MG63 (cell line): ENCODE measurements at places on chromosomes 16 and 17.

GRCh38 chr17:76079956-76080767 lies 1.2 kb downstream of the ZACN start:
- no peak for DNase-seq

GRCh38 chr17:633641-634101 lies 81.0 kb downstream of the VPS53 start:
- no peak for DNase-seq

GRCh38 chr16:49698931-49699840 lies 156.7 kb downstream of the ZNF423 start:
- peak; percentile 23 for DNase-seq

- peak; percentile 48 for DNase-seq
Measured at GRCh38 chr16:66928702-66929388, 3.5 kb upstream of the RRAD start.

- no peak for DNase-seq
Measured at GRCh38 chr17:73566905-73567782, 77.1 kb downstream of the SDK2 start.

DNA sequence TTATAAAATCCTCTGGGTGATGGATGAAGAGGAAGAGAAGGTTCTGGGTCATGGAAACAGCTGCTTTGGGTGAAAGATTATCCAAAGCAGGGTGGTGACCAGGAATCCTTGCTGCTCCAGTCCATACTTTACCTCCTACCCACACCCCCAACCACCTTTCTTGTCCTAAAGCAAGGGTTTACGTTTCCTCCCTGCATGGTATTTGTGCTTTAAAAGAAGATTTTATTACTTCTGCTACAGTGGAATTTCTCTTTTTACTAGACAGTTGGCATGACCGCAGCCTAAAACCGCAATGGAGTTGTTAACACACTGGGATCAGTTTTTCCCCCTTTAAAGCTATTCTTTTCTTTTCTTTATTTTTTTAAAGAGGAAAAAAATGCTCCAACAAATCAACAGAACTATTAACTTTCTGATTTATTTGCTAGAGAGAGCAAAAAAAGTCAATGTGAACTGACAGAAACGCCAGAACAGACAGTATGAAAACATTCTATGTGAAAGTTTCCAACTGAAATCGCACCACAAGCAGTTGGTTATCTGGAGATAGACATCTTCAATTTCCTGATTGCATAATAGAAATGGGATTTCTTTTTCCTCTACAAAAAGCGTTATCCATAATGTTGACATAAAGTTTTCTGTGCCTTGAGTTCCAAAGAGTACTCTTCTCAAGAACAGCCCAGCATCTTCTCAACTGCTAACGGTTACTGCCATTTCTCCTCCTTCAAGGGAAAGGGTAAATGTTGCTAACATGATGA lies 236.0 kb downstream of the IRX3 start:
- no peak for DNase-seq

GRCh38 chr17:81402530-81402941 lies 7.3 kb downstream of the BAHCC1 start:
- peak; percentile 57 for DNase-seq

DNA sequence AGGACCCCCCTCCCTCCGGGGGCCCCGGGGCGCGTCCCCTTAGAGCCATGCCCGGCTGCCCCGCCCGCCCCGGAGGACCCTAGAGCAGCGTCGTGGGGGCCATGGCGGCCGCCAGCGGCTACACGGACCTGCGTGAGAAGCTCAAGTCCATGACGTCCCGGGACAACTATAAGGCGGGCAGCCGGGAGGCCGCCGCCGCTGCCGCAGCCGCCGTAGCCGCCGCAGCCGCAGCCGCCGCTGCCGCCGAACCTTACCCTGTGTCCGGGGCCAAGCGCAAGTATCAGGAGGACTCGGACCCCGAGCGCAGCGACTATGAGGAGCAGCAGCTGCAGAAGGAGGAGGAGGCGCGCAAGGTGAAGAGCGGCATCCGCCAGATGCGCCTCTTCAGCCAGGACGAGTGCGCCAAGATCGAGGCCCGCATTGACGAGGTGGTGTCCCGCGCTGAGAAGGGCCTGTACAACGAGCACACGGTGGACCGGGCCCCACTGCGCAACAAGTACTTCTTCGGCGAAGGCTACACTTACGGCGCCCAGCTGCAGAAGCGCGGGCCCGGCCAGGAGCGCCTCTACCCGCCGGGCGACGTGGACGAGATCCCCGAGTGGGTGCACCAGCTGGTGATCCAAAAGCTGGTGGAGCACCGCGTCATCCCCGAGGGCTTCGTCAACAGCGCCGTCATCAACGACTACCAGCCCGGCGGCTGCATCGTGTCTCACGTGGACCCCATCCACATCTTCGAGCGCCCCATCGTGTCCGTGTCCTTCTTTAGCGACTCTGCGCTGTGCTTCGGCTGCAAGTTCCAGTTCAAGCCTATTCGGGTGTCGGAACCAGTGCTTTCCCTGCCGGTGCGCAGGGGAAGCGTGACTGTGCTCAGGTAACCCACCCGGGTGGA lies 759 bp downstream of the ALKBH5 start:
- peak; percentile 15 for DNase-seq

- peak; percentile 99 for DNase-seq
Measured at GRCh38 chr16:54446639-54447038, 160.1 kb upstream of the IRX3 start.

DNA sequence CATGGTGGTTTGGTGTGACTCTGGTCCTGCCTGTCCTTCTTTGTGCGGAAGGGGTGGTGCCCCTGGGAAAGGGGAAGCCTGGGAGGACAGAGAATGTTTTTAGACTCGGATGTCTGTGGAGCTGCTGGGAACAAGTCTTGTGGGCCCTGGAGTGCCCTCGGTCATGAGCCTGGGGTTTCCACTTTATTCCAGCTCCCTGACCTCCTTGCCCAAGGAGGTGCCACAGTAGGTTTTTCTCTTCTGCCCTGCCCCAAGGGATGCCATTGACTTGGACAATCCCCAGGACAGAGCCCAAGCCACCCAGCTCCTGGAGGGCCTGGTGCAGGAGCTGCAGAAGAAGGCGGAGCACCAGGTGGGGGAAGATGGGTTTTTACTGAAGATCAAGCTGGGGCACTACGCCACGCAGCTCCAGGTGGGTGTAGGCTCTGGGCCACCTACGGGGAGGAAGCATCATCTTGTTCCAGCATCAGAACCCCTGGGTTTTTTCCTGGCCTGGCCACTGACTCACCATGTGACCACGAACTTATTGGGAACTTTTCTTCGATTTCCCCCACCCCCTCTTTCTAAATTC lies 1.4 kb downstream of the STAT5A start:
- DNase-seq = no peak

DNA sequence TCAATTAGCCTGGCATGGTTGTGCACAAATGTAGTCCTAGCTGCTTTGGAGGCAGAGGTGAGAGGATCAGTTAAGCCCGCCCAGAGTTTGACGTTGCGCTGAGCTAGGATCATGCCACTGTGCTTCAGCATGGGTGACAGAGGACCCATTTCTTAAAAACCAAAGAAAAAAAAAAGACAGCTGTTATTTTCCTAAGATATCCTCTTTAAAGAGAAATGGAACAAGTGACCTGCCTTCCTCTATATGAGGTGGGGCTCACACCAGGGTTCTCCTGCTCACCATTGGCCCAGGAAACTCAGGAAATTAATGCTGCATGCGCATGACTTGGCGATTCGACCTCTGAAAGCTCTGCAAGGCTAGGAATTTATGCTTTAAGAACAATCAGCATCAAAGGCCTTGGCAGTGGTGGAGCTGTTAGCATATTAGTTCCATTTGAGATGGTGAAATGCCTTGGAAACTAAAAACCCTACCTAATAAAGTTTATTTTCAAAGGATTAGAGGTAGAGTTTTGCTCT lies 108.3 kb downstream of the RBFOX1 start:
- no peak for DNase-seq

DNA sequence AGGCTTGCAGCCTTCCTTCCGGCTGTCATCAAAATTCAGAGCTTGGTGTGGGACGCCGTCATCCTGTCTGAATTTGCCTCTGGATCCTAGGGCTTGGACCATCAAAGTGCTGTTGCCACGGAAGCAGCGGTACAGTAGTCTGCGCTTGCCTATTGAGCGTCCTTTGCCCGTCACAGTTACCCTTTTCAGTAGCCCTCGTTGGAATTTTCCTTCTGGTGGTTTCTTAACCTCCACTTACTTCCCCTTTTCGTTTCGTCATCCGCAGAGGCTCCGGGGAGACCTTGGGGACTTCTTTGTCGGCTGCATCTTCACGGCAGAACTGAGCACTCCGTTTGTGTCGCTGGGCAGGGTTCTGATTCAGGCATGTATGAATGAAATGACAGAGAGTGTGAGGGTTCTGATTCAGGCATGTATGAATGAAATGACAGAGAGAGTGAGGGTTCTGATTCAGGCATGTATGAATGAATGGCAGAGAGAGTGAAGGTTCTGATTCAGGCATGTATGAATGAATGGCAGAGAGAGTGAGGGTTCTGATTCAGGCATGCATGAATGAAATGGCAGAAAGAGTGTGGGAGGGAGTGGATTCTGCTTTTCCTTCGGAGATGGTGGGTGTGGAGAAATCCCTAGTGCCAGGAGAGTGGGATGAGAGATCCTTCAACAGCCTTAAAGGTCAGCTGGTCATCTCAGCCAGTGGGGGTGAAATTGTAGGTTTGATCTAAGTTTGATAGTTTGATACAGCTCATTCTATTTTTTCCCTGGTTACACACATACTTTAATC lies 8.0 kb downstream of the TLCD3A start:
- DNase-seq = no peak

- DNase-seq = no peak
Measured at GRCh38 chr17:6936370-6937028, 59.4 kb upstream of the ALOX12 start.

- no peak for DNase-seq
Measured at GRCh38 chr16:81715358-81716196, 63.5 kb upstream of the PLCG2 start.

- DNase-seq = peak; percentile 91
Measured at GRCh38 chr17:21511363-21512195, 135.4 kb downstream of the KCNJ12 start.
